ENCODE measurements at places on chromosomes 5 and 9.

GRCh38 chr9:82582693-82583092, 480.2 kb downstream of the RASEF start:
- no peak for DNase-seq

DNA sequence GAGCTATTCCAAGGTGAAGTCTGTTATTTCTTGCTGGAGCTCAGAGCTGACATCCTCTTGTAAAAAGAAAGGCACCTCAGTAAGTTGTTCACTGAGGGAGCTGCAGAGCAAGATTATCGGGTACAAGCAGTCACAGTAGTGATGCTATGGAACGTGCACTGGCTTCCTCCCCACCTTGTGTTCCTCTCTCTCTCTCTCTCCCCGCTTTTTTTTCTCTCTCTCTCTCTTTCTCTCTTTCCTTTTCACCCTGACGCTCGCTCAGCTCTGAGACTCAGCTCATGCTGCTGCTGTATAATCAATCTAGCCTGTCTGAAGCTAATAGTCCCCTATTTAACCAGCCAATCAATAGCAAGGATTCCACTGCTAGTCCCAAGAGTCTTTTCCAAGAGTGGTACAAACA, 587.6 kb upstream of the CDH18 start:
- DNase-seq, result no peak

DNA sequence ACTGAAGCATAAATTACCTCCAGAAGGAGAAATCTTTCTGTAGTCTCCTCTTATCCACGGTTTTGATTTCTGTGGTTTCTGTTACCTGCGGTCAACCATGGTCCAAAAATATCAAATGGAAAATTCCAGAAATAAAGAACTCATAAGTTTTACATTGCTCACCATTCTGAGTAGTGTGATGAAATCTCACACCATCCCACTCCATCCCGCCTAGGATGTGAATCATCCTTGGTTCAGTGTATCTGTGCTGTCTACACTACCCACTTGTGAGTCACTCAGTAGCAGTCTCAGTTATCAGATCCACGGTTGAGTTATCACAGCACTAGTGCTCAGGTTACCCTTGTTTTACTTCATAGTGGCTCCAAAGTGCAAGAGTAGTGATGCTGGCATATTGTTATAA, 371.2 kb downstream of the NFIB start:
- DNase-seq, result peak; percentile 11

- no peak for DNase-seq
These were observed 393.8 kb upstream of the MEF2C start for GRCh38 chr5:89276566-89277305.

GRCh38 chr5:82534986-82535385, 256.8 kb upstream of the RPS23 start:
- no peak for DNase-seq

- no peak for DNase-seq
These were observed 26.8 kb upstream of the PAX5 start for GRCh38 chr9:37060833-37061232.

- DNase-seq, result no peak
These were observed 25.8 kb downstream of the COL23A1 start for GRCh38 chr5:178564397-178564796.

GRCh38 chr9:17052626-17053025, 82.2 kb upstream of the CNTLN start:
- no peak for DNase-seq

GRCh38 chr9:19409401-19410194, 789 bp downstream of the ACER2 start:
- peak; percentile 14 for DNase-seq

Data from activated naive CD4-positive, alpha-beta T cell treated with Interleukin-2 at 50 U/mL for 16 hours (primary cell).